ENCODE measurements at places on chromosomes 1 and 21.

DNA sequence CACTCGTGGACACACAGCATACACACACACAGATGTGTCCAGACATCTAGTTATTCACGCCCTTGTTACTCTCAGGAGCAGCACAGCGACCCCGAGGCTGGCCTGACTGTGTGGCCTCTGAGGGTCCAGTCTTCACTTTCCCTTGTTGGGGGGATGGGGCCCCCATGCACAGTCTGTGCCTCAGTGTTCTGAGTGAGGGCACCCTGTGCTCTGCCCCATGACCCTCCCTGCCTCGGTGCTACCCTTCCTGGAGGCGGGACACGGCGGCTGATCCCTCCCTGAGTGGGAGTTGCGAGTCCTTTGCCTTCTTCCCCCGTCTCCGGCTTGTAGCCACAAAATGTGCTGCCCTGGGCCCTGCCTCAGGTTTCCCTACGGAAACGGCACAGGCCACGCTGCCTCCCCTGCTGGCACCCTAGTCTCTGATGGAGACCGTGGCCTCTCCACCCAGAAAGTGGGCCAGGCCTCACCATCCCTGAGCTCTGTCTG is 8.6 kb downstream of the CSTB start:
- no peak for DNase-seq

GRCh38 chr1:204437796-204438570 is 26.4 kb upstream of the PPP1R15B start:
- no peak for DNase-seq

DNA sequence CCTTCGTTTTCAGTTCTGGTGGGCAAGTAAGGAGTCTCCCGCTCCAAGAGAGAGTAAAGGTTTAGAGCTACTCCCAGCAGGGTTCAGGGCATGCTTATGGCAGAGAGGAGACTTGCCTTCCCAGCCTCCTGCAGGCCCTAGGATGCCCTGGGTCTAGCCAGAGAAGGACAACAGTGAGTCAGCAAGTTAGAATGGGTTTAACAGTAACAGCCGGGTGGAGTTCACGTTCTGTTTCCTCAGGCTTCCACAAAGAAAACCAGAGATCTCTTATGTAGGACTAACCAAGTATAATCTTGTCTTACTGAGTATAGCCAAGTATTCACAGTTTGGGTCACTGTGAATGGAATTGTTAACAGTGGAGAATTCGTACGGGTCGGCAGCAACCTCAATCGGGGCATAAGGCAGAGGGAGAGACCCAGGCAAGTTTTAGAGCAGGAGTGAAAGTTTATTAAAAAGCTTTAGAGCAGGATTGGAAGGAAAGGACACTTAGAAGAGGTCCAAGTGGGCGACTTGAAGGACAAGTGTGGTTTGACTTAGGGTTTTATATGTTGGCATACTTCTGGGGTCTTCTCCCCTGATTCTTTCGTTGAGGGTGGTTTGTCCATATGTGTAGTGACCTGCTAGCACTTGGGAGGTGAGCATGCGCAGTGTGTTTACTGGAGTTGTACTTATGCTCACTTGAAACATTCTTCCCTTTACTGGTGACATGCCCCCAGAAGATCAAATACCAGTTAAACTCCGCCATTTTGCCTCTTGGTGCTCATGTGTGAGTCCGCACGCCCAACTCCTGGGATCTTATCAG is 4.5 kb downstream of the OVAAL start:
- DNase-seq = peak; percentile 53

DNA sequence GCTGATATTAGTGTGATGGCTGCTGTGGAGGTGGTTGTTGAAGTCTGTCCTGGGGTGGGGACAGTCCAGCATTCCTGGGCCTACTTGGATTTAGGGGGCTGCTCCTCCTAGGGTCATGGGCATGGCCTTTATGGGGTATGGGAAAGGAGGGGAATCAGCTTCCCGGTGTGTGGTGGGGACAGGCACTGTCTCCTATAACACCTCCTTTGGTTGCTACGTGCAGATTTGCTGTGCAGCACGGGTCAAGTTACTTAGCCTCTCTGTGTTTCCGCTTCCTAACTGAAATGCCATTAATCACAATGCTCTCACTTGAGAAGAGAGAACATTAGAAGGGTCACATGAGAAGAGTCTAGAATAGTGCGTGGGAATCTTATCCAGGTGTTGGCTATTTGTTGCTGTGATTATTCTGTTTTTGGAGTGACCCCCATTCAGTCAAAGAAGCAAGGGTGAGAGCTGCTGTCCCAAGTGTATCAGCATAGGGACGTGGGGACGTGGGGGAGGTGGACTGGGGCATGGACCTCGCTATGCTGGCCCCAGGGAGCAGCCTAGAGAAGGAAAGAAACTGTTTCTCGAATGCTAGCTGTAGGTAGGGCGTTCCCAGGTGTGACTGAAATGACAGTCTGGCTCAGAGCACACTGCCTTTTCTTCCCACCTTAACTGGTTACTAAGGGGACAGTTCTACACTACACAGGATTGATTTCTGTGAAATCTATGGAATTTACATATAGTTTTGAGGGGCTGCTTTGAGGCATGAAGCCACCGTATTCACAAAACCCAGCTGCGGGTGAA is 19.9 kb downstream of the SOX13 start:
- no peak for DNase-seq
